Endothelial cell of umbilical vein (primary cell): ENCODE measurements at places on chromosomes 5 and 9. TPM values are rescaled to one million over a fixed set of nuclear protein-coding genes. Genes with fewer than 3 reads are reported as not detected.

DNA sequence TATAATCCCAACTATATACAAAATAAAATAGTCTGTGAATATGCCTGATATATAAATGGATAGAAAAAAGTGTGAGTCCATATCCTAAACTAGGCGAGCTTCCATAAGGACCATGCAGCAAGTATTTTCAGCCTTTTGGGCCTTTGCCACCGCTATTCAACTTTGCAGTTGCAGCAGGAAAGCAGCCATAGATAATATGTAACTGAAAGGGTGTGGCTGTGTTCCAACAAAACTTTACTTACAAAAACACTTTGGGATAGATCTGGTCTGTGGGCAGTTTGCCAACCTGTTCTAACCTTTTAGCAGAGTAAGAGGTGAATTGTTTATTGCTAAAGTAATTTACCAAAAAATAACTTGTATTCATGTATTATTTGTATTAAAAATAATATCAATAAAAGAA, 127.8 kb upstream of the GPR151 start:
- no peaks in the 10 kb centered on the region for H3K4me1 ChIP-seq
- no peak for DNase-seq
- H3K36me3 ChIP-seq: no peaks in the 10 kb centered on the region
- no peak overlapping the region for H3K27ac ChIP-seq

- H3K36me3 ChIP-seq: no peaks in the 10 kb centered on the region
- no peak overlapping the region for H3K4me3 ChIP-seq
- peaks cover 8% of the 10 kb centered on the region for H3K4me1 ChIP-seq
- no peak for DNase-seq
- no peak overlapping the region for H3K27ac ChIP-seq
- H3K27me3 ChIP-seq: peaks cover 5% of the 10 kb centered on the region
Measured at GRCh38 chr9:33751536-33752129, 43.7 kb upstream of the PRSS3 start.

DNA sequence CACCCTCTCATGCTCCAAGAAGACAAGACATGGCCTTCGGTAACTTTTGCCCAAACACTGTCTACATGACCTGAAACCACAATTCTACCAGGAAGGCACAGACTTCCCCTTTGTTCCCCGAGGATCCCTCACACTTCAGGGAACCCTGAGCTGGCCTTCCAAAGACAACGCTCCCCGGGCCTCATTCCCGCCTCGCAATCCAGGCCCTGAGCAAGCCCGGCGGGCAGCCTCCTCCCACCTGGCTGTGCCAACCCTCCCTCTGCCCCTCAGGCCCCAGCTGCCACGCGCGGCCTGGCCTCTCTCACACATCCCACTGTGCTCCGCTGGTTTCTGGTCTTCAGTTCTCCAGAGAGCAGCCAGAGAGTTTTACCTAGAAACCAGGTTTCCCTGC, 7.3 kb downstream of the QSOX2 start:
- no peak for DNase-seq
- no peak overlapping the region for H3K27ac ChIP-seq
- H3K36me3 ChIP-seq: peaks cover 7% of the 10 kb centered on the region
- no peaks in the 10 kb centered on the region for H3K4me1 ChIP-seq

DNA sequence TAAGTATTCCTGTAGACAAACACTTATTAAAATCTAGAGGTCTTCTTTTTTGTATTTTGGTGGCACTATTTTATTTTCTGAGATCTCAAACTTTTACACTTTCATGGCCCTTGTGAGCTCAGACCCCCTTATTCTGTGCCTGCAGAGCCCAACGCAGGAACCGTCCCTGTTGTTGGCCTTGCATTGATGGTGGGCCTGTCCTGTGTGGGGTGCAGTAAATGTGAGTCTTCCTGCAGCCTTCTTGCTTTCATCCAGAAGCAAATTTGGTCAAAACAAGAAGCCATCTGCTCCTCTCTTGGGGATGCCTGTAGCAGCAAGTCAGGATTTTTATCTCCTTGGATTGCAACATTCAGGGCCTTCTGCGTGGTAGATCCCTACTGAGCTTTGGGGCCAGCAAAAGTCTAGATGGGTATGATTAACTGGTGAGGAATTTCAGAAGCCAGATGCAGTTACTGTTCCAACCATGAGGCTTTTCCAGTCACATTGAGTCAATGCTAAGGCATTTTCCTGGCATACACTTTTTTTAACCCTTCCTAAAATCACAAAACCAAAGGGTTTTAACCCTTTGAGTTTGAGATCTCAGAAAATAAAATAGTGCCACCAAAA, 31.7 kb downstream of the BASP1 start:
- H3K4me1 ChIP-seq: peaks cover 42% of the 10 kb centered on the region
- H3K4me3 ChIP-seq: no peak overlapping the region
- DNase-seq: peak; percentile 65
- no peaks in the 10 kb centered on the region for H3K27me3 ChIP-seq
- H3K27ac ChIP-seq: peak overlapping the region; percentile 68
- no peaks in the 10 kb centered on the region for H3K36me3 ChIP-seq

GRCh38 chr9:96149533-96150280, 152.3 kb downstream of the HSD17B3 start:
- no peak for DNase-seq
- H3K27ac ChIP-seq: no peak overlapping the region
- H3K4me1 ChIP-seq: no peaks in the 10 kb centered on the region
- peaks cover 5% of the 10 kb centered on the region for H3K27me3 ChIP-seq
- no peaks in the 10 kb centered on the region for H3K36me3 ChIP-seq

- no peak overlapping the region for H3K4me3 ChIP-seq
- no peaks in the 10 kb centered on the region for H3K36me3 ChIP-seq
- no peaks in the 10 kb centered on the region for H3K27me3 ChIP-seq
- DNase-seq: no peak
- H3K27ac ChIP-seq: no peak overlapping the region
Measured at GRCh38 chr5:59253625-59254024, 639.9 kb downstream of the PDE4D start.

GRCh38 chr9:37371565-37372464, 50.7 kb upstream of the GRHPR start:
- no peak overlapping the region for H3K4me3 ChIP-seq
- DNase-seq: no peak
- no peaks in the 10 kb centered on the region for H3K36me3 ChIP-seq

GRCh38 chr5:177232358-177232757, 71.2 kb downstream of the RAB24 start:
- peaks cover 3% of the 10 kb centered on the region for H3K36me3 ChIP-seq
- no peak for DNase-seq
- no peak overlapping the region for H3K27ac ChIP-seq
- no peaks in the 10 kb centered on the region for H3K27me3 ChIP-seq
- no peak overlapping the region for H3K4me3 ChIP-seq

FOXD4L3 gene
- not detected in 2 replicates for total RNA-seq

PAEP gene
- total RNA-seq: not detected in 2 replicates

DNA sequence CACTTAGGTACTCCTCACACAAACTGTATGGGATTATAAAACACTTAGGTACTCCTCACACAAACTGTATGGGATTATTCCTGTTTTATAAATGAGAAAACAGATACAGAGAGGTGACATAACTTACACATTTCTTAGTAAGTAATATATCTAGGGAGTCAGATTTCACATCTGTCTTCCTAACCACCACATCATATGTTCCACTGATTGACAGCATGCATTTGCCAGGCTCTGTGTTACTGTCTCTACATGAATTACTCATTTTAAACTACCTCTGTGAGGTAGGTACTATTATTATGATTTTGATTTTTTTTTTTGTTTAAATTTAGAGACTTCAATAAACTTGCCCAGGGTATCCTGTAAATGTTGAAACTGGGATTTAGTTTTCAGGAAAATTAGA, 232.7 kb downstream of the CCDC171 start:
- DNase-seq: no peak
- H3K4me3 ChIP-seq: no peak overlapping the region
- no peaks in the 10 kb centered on the region for H3K4me1 ChIP-seq

GRCh38 chr5:168790671-168791250, 211.6 kb upstream of the PANK3 start:
- H3K27ac ChIP-seq: no peak overlapping the region
- H3K36me3 ChIP-seq: no peaks in the 10 kb centered on the region

DNA sequence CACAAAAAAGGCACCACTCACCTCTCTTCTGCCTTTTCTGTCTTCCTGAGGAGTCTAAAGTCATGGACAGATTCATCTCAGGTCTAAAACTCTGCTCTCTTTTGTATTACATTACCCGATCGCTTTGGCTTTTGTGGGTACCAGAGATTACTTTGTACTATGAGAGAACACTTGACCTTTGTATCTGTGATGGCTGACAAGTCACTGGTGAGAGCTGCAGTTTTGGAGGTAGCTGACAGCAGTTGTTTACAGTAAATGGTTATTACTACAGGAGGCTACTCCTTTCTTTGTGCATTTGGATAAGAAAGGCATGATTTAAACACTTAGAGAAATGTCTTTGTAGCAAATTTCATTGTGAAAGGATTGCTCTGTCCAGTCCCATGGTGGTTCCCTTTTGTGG, 307.3 kb downstream of the FBXL17 start:
- no peak overlapping the region for H3K27ac ChIP-seq
- H3K27me3 ChIP-seq: no peaks in the 10 kb centered on the region
- no peaks in the 10 kb centered on the region for H3K4me1 ChIP-seq

- no peaks in the 10 kb centered on the region for H3K27me3 ChIP-seq
- H3K4me3 ChIP-seq: no peak overlapping the region
- H3K27ac ChIP-seq: no peak overlapping the region
- no peak for DNase-seq
- H3K4me1 ChIP-seq: no peaks in the 10 kb centered on the region
Measured at GRCh38 chr5:76384705-76385104, 18.4 kb upstream of the IQGAP2 start.

C9orf153 gene
- total RNA-seq: 0.66 TPM in 1 of 2 replicates, not detected in the other

ZFP37 gene
- total RNA-seq: 1.3 and 1.6 TPM in 2 replicates

DNA sequence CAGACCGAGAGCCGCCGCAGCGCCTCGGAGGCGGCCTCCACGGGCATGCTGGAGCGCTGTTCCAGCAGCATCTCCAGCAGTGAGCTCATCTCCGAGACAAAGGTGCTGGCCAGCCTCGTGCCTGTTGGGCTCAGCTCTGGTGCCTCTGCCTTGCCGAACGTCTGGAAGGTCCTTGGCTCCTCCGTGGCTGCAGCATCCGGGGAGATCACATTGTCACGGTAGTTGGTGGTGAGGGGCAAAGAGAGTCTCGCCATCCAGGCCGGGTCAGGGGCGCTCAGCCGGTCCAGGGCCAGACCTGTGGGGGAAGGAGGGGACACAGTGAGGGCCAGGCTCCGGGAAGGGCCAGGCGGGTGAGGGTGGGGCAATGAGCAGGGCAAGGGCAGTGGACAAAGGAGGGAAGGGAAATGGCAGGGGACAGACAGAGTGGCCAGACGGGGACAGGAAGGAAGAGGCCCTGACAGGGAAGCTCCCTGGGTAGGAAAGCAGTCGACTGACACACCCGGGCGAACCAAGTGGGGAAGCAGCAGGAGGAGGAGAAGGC, 12.4 kb downstream of the PCDH12 start:
- H3K36me3 ChIP-seq: no peaks in the 10 kb centered on the region
- H3K4me3 ChIP-seq: no peak overlapping the region

DNA sequence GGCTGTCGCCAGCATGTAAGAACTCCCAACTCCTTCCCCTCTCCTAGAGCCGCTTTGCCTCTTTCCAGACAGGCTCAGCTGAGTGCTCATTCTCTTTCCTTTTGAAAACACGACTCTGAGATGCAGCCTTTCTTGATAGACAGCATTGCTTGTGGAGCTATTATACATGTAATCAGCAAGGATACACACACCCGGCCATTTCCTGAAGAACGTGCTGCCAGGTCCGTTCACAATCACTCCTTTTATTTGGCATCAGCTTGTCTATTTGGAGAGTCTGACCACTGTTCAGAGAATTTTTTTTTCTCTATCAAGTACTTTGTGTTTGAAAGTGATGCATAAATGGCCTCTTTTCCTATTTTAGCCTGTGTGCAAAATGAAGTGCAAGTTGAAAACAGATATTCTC, 328.7 kb downstream of the MARCHF11 start:
- H3K4me3 ChIP-seq: no peak overlapping the region
- peak; percentile 97 for DNase-seq
- no peaks in the 10 kb centered on the region for H3K36me3 ChIP-seq
- H3K27ac ChIP-seq: peak overlapping the region; percentile 80
- H3K4me1 ChIP-seq: peaks cover 37% of the 10 kb centered on the region

DNA sequence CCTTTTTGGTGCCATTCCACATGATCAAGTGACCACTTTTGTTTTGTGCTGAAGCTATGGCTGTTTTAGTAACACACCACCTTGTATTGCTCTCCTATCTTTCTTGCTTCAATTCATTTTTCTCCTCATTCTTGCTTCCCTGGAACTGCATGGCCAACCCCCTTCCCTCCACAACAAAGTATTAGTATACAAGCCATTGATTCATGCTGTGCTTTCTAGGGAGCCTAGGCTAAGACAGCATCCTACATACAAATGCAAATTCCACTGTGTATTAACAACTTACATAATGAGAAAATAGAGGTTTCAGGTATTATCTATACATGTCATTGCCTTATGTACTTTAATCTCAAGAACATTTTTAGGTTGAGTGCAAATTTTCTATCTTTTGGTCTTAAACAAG, 141.1 kb downstream of the EFNA5 start:
- no peaks in the 10 kb centered on the region for H3K36me3 ChIP-seq
- no peak overlapping the region for H3K27ac ChIP-seq

KCNMB1 gene
- total RNA-seq: 0.29 TPM in 1 of 2 replicates, not detected in the other

TBC1D2 gene
- total RNA-seq: 3.4 and 3.6 TPM in 2 replicates

PCDH1 gene
- 136 and 170 TPM in 2 replicates for total RNA-seq

DNA sequence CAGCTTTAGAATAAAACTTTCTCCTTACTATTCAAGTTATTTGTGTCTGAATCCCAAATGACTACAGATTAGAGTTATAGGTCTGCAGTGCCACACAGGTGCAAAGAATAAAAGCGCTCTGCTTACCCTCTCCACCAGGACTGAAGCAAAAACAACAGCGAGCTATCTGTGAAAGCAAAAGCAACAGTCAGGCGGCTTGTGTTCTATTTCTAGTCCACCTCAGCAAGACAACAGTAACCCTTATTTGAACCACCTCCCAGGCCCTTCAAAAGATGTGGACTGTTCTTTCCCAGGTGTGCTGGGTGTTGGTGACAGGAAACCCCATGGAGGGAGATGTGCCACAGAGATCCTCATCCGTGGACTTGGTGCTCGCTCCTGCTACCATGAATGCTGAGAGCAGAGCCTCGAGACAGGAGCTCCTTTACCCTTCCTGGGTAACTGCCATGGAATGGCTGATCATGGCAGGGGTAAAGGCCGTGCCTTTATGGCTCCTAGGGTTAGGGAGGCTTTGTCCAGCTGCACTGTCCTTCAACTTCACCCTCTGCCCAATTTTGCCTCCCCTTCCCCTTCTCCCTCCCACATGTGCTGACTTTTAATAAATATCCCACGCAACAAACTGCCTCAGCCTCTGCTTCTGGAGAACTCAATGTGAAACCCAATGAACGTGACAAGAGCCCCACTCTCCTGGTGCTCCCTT, 108.6 kb downstream of the SERINC5 start:
- H3K27ac ChIP-seq: no peak overlapping the region
- no peak for DNase-seq
- no peaks in the 10 kb centered on the region for H3K4me1 ChIP-seq
- no peak overlapping the region for H3K4me3 ChIP-seq
- no peaks in the 10 kb centered on the region for H3K27me3 ChIP-seq

DNA sequence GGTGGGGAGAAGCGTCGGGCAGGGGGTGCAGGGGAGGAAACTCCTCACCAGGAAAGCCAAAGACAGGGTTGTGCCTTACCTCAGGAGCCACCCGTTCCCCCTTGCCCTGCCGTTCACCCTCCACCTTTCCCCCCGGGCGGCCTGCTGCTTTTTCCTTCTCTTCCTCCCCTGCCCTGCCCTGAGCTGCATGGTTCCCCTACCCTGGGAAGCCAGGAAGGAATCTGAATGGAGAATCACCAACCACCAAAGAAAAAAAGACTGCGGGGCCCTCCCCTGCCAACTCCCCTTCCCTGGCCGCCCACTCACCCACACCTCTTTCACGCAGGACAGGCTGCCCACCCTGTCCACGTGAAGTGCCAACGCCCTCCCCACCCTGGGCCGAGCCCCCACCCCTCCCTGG, 820 bp upstream of the NFX1 start:
- peaks cover 13% of the 10 kb centered on the region for H3K4me1 ChIP-seq
- DNase-seq: peak; percentile 23
- no peaks in the 10 kb centered on the region for H3K27me3 ChIP-seq
- peak overlapping the region; percentile 92 for H3K27ac ChIP-seq
- peaks cover under 1% of the 10 kb centered on the region for H3K36me3 ChIP-seq

PCDH12 gene
- 18.5 and 20.4 TPM in 2 replicates for total RNA-seq
